ENCODE measurements at places on chromosomes 12 and 14.

DNA sequence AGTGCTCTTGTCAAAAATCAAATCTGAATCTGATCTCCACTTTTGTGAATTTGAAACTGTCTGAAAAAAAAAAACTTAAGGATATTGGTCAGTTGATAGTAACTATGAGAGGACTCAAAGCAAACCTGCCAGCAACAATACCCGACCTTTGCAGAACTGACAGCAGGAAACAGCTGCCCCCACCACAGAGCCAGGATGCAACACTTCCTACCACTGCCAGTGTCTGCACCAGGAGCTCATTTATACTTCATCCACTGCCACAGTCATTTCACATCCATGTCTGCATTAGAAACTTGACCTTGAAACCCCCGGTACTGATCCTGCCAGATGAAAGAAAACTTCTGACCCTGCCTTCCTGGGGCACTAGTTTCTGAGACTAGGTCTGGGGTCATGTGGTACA lies 27.4 kb upstream of the RXYLT1 start:
- no peak for DNase-seq

DNA sequence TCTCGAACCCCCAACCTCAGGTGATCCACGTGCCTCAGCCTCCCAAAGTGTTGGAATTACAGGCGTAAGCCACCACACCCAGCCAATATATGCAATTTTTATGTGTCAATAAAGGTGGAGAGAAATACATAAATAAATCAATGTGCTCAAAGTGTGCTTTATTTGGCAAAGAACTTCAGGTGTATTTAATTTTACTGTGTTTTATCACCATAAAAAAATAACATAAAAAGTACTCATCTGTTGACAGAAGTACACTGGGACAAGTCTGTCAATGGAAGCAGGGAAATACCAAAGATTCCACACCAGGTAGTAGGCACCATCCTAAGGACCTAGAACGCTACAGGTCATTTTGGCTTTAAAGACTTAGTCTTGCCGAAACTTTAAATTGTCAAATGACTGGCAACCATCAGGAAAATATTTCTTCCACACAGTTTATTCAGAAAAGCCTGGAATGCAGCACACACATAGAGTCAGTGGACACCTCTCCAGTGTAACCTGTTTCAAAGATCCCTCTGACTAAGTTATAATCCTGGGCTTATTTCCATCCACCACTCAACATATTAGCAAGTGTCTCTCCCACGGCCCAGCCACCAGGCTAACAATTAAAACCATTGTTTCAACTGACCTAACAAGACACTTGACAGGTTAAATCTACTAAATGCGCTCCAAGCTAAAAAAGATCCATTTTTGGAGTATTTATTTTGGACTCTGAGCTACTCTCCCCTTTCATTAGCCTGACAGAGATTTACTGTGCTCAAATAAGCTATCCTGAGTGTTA lies 4.2 kb downstream of the ERO1A start:
- DNase-seq: peak; percentile 67

DNA sequence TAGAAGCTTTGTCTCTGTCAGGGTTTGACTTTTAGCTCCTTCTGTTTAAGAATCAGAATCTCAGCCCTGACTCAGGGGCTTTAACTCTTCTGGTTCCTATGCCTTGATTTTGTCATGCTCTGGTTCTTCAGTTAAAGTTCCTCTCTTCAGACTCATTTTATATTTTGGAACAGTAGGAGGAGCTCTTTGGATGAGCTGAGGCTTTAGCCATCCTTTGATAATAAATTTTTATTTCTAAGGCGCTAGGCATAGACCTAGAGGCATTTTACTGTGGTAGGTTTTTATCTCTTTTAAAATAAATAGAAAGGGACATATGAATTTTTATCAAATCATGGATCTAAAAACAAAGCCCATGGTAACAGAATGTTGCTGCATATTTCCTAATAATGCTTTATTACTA lies 51.7 kb downstream of the ATP23 start:
- DNase-seq: no peak

DNA sequence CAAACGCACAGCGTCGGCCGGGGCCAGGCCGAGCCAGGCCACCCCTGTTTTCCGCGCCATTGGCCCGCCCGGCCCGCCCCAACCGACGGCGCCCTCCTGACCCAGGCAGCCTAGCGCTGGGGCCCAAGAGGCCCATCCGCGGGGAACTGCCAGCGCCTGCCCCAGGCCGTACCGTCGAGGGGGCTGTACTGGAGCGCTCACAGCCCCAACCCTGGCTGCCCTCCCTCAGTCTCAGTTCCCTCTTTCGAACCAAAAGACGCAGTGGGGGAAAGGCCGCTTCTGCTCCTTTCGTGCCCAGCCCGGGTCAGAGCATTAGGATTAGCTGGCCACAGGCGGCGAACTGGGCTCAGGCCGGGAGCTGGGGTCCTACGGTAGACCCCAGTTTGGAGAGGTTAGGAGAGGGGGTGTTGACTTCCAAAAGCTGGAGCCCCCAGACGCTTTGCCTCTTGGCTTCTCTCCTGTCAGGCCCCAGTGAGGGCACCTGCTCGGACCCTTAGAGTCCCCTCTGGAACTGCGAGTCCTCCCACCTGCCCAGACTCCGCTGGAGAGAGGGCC lies 1.9 kb downstream of the NKX2-1 start:
- DNase-seq: no peak

DNA sequence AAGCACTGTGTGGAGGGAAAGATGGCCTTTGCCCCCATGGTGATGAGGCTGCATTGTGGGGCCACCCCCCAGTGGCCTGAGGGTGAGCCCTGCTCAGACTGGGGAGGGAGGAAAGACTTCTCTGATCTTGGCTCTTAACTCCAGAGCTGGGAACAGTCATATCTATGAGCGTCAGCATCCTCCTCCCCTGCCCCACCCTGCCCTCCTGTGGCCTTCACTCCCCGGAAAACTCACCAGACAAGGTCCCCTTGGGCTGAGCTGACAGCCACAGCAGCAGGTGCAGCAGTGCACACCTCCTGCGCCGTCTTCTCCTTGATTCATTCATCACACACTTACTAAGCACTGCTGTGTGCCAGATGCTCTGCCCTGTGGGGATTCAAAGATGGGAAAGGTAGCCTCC lies 98.8 kb downstream of the B4GALNT3 start:
- DNase-seq: no peak

DNA sequence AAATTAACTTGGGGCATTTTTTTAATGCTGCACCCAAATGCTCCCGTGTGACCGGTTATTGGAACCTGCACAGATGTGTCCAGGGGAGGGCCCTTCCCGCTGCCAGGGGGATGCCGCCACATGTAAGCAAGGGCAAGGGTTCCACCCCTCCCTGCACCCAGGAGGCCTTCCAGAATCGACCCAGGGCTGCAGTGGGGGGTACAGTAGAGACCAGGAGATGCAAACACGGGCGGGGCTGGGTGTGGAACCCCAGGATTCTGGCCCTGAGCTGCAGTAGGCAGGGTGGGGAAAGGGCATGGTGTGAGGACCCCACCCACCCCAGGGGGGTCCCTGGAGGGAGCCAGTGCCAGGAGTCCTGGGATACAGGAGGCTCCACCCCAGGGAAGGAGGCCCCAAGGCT lies 54.1 kb downstream of the TNFAIP2 start:
- DNase-seq: no peak

- DNase-seq: no peak
Measured at GRCh38 chr12:123071099-123071800, 79.6 kb downstream of the PITPNM2 start.

DNA sequence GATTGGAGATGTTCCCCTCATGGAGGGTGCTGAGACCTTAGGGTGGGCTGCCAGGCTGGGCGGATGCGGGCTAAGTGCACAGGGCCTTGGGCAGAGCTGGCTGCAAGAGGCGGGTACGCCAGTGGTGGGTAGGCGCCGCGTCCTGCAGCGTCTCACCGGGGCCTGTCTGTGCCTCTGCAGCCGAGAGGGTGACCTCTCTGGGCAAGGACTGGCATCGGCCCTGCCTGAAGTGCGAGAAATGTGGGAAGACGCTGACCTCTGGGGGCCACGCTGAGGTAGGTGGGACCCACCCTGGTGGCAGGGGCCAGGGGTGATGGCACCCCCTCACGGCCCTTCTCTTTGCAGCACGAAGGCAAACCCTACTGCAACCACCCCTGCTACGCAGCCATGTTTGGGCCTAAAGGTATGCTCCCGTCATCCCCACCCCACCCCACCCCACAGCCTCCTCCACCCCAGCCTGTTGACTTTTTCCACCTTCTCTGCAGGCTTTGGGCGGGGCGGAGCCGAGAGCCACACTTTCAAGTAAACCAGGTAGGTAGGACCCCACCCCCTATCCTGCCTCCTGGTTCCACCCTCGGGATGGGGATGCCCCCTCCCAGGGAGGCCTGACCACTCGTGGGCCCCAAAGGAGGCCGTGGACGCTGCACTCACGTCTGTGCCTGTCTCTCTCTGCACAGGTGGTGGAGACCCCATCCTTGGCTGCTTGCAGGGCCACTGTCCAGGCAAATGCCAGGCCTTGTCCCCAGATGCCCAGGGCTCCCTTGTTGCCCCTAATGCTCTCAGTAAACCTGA lies 1.5 kb downstream of the CRIP1 start:
- DNase-seq: no peak

GRCh38 chr12:22473212-22473611 lies 71.1 kb downstream of the C2CD5 start:
- no peak for DNase-seq

DNA sequence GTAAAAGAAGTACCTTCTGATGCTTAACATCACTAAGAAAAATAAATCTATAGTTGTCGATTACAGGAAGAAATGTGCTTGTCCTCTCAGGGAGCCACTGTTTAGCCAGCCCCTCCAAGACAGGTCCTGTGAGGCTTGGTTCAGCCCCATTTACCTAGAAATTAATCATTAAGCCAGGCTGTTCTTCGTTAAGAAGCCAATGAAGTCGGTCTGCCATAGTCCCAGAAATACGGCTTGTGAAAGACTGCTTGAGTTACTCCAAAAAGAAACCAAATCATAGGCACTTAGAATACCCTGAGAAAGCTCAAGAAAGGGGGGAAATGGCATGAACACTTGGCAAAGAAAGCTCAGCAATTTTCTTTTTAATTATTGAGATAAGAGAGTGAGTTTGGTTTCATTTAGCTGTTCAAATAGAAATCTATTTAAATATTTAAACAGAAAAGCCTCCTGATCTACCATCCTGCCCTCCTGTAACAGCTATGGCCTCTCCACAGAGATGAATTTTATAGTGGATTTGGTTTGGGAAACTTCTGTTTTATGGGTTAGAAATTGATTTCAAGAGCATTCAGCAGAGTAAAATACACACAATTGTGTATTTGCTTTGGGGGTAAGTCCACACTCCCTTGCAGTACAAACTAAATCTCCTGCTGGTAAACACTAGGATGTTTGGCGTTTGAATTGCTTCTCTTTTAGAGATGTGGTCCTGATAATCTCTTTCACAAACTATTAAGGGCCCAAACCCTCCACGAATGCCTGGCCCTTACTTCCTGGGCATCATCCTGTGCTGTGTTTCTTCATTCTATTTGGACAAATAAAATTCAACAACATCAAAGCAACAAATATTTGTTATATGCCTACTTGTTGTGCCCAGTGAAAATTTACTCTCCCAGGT lies 234.4 kb downstream of the SEC23A start:
- peak; percentile 58 for DNase-seq

DNA sequence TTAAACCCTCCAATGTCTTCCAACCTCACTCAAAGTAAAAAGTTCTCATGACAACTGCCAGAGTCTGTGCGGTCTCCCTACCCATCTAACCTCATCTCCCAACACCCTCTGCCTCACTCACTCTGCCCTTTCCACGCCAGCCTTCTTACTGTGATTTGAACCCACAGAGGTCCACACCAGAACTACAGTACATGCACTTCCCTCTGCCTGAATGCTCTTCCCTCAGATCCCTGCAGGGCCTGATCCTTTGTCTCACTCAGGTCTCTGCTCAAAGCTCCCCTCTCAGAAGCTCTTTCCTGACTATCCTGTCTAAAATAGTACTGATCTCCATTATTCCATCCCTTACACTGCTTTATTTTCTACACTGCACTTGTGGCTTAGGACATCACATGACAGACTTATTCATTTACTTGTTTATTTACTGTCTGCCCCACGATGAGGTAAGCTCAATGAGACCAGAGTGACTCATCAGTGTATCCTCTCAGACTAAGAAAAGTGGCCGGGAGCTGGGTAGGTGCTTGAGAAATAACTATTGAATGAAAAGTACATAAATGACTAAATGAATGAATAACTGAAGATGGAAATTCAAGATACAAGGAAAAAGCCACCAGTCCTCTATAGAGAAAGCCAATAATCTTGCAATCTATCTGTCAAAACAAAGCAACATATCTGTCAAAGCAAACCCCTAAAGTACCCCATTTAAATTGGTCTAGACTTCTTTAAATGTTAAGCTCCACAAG lies 17.1 kb downstream of the POMT2 start:
- no peak for DNase-seq

DNA sequence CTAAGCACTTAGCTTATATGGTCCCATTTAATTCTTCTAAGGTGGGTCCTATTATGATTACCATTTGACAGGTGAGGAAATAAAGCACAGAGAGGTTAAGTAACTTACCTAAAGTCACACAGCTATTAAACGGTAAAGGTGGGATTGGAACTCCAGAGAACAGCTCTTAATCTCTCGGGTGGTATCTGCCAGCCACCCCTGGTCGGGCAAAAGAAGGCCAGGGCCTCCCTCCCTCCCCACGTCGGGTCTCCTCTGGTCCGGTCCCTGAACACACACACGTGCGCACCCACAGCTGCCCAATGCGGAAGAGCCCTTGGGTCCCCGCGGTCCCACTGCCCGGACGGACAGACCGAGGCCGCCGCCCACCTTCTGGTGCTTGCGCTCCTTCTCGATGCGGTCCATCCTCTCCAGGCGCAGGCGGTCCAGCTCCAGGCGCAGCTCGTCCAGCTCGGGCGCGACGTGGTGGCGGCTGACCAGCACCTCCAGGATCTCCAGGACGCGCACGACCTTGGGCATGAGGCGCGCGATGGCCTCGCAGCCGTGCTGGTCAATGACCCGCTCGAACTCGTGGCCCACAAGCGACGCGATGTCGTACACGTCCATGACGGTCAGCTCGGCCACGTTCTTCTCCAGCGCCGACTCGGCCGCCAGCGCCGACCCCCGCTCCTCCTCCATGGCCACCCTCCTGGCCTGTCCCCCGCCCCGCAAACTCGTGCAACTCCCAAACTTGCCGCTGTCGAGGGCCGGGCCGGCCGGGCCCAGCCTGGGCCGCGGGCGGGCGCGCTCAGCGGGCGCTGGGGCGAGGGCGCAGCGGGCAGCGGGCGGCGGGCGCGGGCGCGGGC lies 490 bp downstream of the RILPL1 start:
- no peak for DNase-seq

DNA sequence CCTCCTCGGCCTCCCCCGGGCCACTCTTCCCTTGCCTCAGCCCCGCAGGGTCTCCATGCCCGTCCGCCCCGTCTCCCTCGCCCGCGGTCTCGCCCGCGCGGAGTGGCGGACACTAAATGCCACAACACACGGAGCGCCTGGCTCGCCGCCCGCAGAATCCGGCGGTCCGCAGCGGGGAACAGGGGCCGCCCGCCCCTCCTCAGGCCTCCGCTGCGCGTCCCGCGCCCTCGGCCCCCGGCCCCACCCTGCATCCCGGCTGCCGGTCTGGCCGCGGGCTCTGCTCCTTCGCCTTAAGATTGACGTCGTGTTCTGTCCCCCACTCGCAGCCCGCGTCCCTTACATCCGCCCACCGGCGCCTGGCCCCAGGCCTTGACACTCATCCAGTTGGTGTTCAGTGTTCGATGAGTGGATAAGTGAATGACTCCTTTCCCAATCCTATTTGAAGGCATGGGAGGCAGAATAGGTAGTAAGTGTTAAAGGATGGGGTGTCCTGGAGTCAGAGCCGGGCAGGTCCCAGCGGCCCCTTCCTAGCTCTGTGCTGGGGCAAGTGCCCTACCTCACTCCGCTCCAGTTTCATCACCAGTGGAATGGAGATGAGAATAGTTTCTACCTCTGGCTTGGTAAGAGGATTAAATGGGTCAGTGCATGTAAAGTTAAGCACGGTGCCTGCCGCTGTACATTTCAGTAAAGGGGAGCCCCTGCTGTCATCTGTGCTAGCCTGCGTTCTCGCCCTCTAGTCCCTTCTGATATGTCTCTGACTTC lies 622 bp downstream of the TECPR2 start:
- DNase-seq: peak; percentile 52

All from NCI-H2081 (cell line).